ENCODE measurements at places on chromosomes 13 and 19.
A peak's percentile ranks its signal among the peaks of the same experiment; 100 is the strongest.

GRCh38 chr13:109243311-109243951 is 543.0 kb downstream of the IRS2 start:
- no peak for DNase-seq

- no peak for DNase-seq
Observed at GRCh38 chr19:7762719-7763293, at the start of gene CLEC4M. Gene CLEC4M (plus strand): TSS chr19:7763243. CDS start chr19:7763267, 24 bp downstream.

DNA sequence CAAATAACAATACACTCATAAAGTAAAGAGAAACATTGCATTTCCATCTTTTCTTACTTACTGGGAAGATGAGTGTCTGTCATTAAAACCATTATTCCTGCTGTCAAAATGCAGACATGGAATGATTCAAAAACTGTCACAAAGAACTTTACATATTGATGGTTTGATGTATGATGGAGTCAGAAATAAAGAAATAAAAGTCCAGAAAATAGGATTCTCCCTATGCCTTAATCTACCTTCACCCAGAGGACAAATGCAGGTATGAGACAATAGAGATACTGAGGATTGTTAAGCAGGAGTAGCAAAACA is 656.1 kb downstream of the TBC1D4 start:
- DNase-seq = no peak

- DNase-seq = peak; percentile 60
Observed at GRCh38 chr19:48390188-48391099, 907 bp downstream of the KDELR1 start.

DNA sequence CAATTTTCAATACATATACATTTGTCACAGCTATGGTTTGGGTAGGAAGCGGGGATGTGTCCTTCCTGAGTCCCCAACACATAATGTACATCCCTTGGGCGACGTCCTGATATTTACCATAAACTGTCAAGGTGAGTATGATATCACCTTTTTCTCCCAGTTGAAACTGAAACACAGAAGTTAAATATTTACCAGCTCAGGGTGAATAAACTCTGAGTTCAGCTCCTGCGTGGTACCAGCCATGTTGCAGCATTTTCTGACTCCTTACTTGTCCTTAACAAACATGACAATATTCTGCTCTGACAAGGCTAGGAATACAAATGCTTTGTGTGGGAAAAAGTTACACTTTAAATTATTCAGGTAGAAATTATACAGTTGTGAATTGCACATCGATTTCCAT is 294.2 kb downstream of the TEX29 start:
- no peak for DNase-seq

DNA sequence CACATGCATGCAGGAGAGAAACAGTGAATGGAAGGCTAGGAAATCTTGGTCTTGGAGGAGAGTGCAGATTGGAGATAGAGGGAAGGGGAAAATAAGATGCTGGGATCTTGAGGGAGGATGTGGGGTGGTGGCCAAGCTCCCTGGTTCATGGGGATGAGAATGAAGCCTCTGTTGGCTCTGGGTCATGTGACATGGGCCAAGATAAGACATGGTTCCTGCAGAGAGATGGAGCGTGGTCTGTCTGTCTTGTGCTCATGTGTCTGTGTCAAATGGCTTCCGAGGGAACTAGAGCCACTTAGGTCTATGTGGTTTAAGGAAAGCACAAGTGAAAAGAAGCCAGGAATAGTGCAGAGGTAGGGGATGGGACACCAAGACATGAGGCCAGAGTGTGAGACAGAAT is 30.8 kb upstream of the FFAR2 start:
- no peak for DNase-seq

GRCh38 chr19:46063201-46063600 is 22.4 kb upstream of the IGFL4 start:
- DNase-seq = no peak

GRCh38 chr13:99736541-99736940 is 235.0 kb downstream of the ZIC5 start:
- DNase-seq = no peak

- DNase-seq = no peak
Observed at GRCh38 chr13:30570691-30571090, 47.0 kb upstream of the USPL1 start.

- no peak for DNase-seq
Observed at GRCh38 chr13:30581582-30581981, 36.1 kb upstream of the USPL1 start.

GRCh38 chr13:93378184-93378583 is 151.6 kb downstream of the GPC6 start:
- DNase-seq = no peak

GRCh38 chr19:18853755-18854427 is 22.1 kb downstream of the UPF1 start:
- DNase-seq = no peak

GRCh38 chr13:31219909-31220598 is 20.3 kb downstream of the B3GLCT start:
- no peak for DNase-seq

DNA sequence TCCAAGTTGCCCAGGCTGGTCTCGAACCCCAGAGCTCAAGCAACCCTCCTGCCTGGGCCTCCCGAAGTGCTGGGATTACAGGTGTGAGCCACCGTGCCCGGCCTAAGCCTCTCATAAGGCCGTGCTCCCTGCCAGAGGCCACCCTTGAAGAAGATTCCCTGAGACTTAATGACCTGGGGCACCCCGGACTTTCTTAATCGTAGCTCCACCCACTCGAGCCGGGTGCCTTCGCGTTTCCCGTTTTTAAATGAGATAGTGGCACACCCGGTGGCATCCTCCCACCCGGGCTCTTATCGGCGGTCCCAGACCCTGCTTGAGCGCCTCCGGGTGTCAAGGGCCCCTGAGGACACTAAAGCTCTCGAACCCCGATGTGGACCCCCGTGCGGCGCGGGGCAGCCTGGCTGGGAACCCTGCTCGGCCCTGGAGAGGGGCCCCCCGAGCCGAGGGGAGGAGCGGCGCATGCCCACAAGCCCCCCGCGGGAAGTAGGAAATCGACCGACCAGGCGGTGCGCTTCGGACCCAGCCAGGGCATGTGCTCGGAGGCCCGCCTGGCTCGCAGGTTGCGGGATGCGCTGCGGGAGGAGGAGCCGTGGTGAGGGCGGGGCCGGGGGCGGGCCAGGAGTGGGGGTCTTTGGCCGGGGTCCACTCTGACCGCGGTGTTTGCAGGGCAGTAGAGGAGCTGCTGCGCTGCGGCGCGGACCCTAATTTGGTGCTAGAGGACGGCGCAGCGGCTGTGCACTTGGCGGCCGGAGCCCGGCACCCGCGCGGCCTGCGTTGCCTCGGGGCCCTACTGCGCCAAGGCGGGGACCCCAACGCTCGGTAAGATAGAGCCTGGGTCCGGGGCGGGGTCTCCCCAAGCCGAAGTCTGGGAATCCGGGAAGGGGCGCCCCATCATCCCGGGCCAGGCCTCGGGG is at the start of gene ANKLE1:
Gene ANKLE1 (plus strand): TSS at position 511 of the 914 bp plus-strand sequence. CDS start 20 bp downstream, at position 531.
- DNase-seq = no peak

All from hypothalamus (tissue), 51 donors.